CD4-positive, alpha-beta T cell treated with Interleukin-4 for 1 hour (primary cell): ENCODE measurements at places on chromosomes 4 and X.

DNA sequence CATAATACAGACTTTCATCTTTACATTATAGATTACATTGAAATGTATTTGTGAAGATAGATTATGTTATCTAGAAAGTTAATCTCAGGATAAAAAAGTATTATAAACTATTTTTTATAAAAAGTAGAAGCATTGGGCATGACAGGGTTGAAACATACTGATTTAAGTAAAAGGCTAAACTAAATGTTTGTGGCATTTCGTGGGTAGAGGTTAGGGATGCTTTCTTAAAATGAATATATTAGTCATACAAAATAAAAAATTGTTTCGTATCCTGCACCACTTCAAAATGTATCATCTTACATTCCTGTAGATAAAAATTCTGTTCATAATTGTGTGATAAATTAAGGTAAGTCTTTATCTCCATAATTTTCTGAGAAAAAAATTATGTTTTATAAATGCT is 603.6 kb downstream of the SPRY1 start:
- no peak for DNase-seq

DNA sequence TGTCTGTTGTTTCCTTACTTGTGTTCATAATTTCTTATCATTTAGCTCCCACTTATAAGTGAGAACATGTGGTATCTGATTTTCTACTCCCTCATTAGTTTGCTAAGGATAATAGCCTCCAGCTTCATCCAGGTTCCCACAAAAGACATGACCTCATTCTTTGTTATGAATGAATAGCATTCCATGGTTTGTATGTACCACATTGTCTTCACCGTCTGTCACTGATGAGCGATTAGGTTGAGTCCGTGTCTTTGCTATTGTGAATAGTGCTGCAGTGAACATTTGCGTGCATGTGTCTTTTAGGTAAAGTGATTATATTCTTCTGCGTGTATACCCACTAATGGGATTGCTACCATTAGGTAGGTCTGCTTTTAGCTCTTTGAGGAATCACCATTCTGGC is 624.3 kb upstream of the EPHA5 start:
- no peak for DNase-seq

GRCh38 chrX:2548711-2549423 is 48.1 kb upstream of the DHRSX start:
- no peak for DNase-seq

GRCh38 chr4:40916218-40916555 is 166.4 kb downstream of the NSUN7 start:
- DNase-seq = no peak

DNA sequence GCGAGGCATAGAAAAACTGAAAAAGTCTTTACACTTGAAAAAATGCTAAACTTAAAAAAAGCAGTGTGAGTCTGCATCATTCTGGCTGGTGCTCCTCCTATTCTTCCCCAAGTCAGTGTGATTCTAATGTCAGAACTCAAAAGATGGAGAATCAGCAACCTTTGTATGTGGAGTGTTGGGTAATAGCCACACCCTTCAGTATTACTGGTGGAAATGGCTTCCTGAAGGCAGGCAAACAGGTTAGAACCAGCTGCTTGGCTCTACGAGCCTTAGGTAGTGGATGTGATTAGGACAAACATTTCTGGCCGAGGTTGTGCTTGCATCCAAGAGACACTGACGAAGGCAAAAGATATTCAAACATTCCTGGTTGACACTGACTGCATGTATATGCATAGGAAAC is 353.4 kb upstream of the TACR3 start:
- DNase-seq = no peak

DNA sequence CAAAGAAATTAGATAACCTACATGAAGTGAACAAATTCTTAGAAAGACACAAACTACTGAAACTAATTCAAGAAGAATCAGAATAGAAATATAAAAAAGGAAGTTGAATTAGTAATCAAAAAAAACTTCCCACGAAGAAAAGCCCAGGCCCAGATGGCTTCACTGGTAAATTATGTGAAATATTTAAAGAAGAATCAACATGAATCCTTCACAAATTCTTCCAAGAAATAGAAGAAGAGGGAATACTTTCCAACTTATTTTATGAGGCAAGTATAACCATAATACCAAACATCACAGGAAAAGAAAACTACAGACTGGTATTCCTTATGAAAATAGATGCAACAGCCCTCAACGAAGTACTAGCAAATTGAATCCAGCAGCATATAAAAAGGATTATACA is 30.7 kb downstream of the MOSPD2 start:
- no peak for DNase-seq

DNA sequence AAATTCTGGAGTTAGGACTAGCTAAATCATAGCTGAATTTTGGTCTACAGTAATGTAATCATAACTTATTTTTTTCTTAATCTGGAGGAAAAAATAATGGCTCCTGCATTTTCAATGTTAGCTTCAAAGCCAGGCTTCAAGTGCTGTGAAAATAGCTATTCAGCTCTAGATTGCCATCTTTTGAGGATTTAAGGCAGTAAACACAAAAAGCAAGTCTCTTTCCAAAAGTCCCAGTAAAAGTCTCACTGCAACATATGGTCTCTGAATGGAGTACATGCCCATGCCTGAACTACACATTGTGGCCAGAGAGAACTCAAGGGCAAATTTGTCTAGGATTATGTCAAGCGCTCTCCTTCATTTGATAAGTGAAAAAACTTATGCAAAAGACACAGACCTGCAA is 720.9 kb downstream of the FSTL5 start:
- no peak for DNase-seq

- no peak for DNase-seq
These were observed 214.1 kb upstream of the ANXA3 start for GRCh38 chr4:78337244-78338020.

GRCh38 chr4:152478461-152479237 is 57.2 kb downstream of the FBXW7 start:
- DNase-seq = no peak
